Skin of body (tissue), 3 donors: ENCODE measurements at places on chromosomes 5 and 9.
A peak's percentile ranks its signal among the peaks of the same experiment; 100 is the strongest.

DNA sequence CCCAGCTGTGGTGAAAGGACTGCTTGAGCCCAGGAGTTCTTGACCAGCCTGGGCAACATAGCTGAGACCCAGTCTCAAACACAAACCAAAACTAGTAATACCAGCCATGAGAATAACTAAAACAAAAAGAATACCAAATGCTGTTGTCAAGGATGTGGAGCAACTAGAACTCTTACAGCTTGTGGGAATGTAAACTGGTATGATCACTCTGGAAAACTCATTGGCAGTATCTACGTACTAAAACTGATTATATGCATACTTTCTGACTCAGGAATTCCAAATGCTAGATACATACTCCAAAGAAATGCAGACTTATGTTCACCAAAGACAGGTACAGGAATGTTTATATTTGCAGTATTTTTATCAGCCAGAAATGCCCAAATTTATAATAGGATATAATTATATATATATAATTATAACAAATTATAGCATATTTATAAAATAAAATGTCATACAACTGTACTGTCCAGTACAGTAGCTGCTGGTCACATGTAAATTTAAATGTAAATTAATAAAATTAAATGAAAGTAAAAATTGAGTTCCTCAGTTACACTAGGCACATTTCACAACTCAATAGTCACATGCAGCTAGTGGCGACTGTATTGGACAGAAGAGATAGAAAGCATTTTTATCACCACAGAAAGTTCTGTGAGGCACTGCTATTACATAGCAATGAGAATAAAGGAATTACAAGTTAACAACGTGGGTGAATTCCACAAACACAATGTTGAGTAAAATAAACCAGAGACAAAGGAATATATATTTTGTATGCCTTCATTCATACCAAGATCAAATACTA lies 118.5 kb downstream of the GNAQ start:
- DNase-seq, result no peak

GRCh38 chr5:91235271-91235694 lies 147.8 kb downstream of the ARRDC3 start:
- peak; percentile 43 for DNase-seq

- no peak for DNase-seq
These were observed 23.4 kb downstream of the WWC1 start for GRCh38 chr5:168314735-168315411.

GRCh38 chr9:90088856-90089255 lies 484.0 kb downstream of the GADD45G start:
- no peak for DNase-seq

DNA sequence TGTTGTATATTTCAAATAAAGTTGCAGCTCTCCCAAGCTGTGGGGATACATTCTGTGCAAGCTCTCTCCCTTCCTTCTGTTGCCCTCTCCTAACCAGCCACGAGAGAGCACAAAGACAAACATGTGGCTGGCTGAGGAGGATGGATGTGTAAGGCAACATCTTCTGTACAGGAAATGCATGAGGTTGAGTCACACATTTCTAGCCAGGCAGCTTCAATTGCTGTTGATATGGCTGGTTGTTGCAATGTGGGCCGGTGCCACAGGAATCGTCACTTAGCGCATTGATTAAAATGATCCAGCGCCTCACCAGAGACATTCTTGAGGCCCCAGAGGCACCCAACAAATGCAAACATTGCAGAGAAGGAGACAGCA lies 207.1 kb downstream of the ICE1 start:
- no peak for DNase-seq

DNA sequence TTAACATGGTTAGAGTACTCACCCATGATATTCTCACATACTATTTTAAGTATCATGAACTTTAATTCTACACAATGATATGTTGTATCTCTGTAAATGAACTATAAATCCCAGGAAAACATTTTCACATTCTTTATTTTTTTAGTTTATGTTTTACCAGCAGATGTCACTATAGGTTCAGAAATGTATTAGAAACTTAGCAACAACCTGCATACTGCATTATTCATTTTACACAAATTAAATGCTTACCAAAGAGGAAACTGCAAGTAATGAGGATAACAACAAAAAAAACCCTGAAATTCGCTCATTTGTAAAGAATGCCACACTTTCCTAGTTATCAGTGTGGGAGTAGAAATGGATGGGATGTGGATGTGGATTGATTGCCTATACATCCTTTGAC lies 217.5 kb upstream of the OTULINL start:
- DNase-seq, result no peak

DNA sequence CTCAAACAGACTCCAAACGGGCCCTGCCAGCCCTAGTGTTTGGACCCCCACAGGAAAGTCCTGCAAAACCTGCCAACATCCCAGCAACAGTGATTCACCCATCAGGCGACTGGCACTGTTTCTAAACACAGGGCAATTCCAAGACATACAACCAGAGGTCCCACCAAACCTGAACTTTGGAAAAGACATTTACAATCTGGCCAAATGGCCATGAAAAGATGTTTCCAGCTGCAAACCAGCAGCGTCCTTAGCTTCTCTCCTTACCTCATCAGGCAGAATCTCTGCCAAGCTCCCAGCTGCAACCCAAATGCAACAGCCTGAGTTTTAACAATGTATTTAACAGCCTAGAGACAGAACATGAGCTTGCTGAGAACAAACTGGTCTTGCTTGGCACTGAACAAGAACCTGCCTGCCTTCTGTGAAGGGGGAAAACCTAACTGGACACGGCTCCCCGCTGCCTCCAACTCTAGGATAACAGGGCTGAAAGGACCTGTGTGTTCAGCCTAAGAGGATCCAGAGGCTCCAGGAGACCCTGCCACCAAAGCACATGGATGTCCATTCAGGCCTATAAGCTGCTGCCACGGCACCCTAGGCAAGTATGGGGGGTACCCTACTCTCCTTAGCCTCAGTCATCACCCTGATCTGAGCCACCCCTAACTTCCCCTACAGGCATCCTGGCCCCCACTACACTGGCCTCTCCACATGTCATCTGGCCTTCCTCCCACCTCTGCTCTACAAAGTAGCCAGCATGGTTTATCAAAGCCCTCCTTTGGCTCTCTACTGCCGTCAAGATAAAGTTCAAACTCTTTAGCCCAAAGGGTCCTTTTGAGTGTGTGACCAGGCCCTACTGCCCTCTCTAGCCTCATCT lies 5.6 kb downstream of the P4HA2 start:
- DNase-seq, result peak; percentile 92

GRCh38 chr5:141565826-141566570 lies 52.8 kb downstream of the DIAPH1 start:
- no peak for DNase-seq

- no peak for DNase-seq
These were observed 383.5 kb downstream of the TLE4 start for GRCh38 chr9:79955300-79955699.

DNA sequence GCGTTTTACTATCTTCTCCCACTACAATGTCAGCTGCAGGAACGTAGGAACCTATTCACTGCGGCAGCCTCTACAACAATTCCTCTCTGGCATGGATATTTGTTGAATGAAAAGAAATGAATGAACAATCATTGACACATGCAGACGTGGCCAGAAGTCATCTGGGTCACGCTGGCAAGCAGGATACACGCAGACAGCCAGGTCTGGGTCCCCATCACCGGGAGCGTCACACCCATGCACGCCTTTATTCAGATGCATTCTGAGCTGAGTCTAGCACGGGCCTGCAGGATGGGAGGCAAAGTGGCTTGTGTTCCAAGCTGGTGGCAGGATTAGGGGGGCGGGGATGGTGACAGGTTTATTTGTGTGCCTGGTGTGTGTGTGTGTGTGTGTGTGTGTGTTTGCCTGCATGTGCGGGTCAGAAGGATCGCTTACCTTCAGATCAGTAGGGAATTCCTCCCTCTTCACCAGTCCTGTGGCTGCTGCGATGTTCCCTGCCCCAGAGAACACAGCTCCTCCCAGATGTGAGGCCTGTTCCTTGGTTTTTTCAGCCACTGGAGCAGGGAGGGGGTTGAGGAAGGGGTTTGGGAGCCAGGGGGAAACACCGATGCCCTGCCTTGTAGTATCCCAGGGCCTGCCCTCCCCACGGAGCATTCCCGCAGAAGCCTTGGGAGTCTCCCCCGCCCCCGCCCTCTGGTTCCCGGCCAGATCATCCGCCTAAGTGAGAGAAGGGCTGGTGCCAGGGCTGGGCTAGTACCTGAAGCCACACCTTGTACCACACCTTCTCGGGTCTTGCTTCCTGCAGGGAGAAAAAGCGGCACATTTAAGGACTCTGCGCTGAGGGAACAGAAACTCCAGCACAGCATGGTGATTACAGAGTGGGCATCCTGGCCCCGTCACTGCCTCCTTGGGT lies 4.1 kb downstream of the SNCB start:
- DNase-seq, result no peak

DNA sequence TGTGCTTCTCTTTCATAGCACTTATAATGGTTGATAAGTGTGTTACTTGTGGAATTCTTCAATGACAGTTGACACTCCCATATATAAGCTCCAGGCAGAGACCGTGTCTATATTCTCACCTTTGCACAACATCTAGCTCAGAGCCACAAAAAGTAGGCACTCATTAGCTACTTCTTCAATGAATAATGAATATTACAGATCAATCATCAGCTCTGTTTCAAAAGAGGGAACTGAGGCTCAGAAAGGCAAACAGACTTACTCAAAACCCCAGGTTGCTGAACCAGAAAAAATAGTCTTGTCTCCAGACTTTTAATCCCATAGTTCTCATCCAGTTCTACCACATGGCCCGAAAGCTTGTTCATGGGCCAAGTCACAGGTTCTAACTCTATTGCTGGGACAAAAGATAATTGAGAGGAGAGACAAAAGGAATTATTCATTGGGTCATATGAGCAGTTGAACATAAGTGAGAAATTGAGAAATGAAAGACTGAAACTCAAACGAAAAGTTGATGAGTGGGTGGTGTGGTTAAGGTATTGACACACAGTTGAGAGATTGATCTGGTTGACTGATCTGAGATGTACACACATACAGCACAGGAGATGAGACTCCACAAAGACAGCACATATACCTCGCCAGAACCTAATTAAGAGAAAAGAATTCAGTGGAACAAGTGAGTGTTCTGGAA lies 381.6 kb downstream of the EFNA5 start:
- DNase-seq, result no peak

DNA sequence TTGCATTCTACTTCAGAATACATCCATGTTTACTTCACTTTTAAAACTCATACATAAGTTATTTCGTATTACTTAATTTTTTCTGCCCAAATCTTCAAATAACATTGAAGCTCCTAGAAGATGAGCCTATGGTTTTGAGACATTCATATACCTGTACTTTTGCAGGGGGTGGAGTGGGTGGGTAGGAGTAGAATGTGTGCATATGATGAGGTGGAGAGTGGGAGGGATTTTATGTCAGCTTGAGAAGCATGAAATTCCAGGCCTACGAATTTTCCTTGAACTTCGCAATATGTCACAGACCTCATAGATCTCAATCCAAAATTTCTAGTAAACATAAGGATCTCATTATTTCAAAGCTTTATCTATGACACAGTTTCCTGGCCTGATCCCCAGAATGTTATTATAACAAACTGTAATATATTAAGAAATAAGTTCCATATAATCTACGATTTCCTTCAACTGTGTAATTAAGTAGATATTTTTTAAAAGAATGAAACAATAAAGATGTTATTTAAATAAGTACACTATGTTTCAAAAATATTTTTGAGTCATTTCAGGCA lies 19.7 kb upstream of the MOB3B start:
- DNase-seq, result peak; percentile 83

DNA sequence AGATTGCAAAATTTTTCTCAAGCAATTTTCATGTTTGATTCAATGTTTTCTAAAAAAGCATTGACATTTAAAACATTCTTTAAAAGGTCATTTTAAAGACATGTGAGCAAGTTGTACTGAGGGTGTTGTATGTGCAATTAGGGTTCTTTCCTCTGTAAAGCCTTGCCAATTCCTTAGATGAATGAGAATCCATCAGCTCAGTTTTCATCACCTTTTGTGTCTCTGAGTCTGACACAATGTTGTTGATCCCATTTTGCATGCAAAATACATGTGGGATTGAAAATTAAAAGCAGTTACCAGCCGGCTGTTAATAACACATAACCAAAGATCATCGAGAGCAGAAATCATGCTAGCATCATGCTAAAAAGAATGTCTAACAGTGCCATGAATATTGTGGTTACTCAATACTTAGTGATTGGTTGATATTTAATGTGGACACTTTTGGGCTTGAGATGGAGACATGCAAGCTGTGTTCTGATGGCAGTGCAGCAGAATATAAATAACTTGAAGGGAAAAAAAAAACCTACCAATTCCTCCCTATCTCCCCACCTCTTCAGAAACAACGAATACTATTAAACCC lies 57.7 kb downstream of the FGF10 start:
- peak; percentile 70 for DNase-seq

DNA sequence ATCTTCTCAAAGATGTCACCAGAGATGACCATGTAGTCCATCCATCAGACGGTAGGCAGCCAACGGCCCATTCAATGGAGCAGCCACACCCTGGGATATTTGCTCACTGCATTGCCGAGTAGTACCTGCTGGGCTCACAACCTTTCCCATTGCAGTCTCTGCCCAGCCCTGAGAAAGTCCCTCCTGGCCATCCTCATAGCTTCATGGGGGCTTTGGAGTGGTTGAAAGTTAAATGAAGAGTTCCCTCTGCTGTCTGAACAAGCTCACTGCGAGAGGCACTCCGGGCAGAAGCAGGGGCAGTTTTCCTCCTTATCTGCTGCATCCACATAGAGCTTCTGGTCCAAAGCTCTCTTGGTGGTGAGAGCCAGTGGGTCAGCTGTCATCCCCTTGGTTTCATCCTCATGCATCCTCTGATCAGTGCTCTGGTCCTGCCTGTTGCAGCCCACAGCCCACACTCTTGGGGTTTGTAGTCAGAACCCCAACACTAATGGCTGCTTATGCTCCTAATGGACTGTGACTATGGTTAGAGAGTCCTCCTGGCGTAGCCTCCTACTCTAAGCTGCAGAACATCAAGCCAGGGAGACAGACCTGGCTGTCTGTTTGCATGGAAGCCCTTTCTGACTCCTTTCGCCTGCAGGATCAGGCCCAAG lies 23.3 kb downstream of the TNFSF8 start:
- peak; percentile 10 for DNase-seq

GRCh38 chr9:128940271-128940921 lies 7.0 kb downstream of the DOLK start:
- no peak for DNase-seq

DNA sequence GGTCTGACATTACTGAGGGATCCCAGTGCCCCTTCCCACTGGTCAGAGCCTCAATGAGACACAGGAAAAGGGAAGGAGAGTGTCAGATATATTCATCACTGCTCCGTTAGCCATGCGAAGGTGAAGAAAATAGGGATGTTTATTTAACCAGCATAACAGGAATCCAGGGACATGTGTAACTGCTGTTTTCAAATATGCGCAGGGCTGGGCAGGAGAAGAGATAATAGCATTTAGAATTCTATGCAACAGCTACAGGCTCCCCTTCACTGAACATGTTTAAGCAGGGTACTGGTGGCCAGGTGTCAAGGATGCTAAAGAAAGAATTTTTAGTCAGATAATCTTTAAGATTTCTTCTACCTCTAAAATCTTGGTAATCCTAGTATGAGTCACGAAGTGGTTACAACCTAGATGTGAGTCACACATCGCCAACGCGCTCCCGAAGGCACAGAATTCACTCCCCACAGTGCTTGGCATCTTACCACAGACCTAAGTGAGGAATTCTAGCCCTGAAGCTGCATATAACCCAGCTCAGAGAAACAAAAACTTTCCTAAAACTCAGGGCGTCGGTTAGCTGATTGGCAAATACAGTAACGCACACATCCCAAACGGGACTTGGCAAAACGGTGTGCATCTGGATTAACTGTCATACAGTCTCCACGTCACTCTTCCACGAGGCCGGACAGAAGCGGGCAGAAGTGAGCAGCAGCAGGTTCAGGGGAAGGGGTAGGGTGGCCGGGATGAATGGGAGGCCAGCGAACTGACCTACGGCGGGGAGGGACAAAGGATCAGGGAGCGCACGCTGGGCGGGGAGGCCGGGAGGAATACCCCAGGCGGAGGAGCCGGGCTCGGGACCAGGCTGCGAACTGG lies 1.1 kb downstream of the CTNNAL1 start:
- DNase-seq, result peak; percentile 79
